ENCODE measurements at places on chromosomes 2 and 18.
A peak's percentile ranks its signal among the peaks of the same experiment; 100 is the strongest.

- no peak for DNase-seq
These were observed 75.4 kb upstream of the UBE2E3 start for GRCh38 chr2:180905002-180905401.

GRCh38 chr18:36323421-36323820 lies 25.9 kb downstream of the FHOD3 start:
- DNase-seq = no peak

GRCh38 chr2:158507141-158507540 lies 50.4 kb downstream of the PKP4 start:
- DNase-seq = no peak

DNA sequence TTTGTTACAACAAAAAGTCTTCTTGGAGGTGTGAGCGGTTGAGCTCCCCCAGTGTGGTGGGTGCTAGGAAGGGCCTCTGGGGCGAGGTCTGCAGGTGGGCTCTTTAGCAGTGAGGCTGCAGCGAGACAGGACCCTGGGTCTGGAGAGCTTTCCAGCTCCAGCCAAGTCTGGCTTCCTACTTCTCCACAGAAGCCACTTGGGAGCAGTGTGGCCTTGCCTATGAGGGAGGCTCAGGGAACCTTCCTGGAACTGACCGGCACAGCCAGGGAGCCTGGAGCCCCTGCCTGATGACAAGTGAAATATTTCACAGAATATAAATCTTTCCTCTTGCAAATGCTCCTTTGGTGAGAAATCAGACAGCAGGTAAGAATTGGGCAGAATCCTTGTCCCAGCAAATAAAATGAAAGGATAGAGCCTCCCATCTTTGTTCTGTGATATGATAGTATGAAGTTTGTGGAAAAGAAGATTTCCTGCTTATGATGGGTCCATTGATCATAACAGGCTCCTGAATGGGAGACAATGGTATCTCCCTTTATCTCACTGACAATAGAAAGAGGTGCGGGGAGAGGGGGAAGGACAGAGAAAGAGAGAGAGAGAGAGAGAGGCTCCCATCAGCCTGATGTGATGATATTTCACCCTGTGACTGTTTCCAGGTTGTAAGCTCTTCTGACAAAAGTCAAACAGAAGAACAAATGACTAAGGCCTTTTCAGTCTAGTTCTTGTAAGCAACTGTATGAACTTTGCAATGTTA lies 289.8 kb upstream of the SPRED2 start:
- no peak for DNase-seq

- DNase-seq = no peak
These were observed 118.5 kb downstream of the BAZ2B start for GRCh38 chr2:159497847-159498246.

GRCh38 chr2:33190393-33190937 lies 243.7 kb downstream of the LTBP1 start:
- no peak for DNase-seq

DNA sequence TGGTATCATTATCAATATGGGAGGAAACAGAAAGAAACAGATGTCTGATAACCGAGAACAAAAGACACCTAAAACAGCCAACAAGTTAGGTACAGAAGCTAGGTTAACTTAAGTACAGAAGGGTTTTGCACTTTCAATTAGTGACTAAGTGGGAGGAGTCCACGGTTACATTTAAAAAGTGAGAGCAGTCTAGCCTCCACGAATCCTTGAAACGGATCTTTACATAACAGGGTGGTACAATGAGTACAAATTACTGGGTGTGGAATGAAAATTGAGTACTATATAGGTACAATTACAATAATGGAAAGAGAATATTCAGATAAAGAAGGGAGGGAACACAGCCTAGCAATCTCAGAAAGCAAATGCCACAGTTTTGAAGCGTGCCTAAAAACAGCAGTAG lies 76.6 kb downstream of the TLK1 start:
- peak; percentile 19 for DNase-seq

DNA sequence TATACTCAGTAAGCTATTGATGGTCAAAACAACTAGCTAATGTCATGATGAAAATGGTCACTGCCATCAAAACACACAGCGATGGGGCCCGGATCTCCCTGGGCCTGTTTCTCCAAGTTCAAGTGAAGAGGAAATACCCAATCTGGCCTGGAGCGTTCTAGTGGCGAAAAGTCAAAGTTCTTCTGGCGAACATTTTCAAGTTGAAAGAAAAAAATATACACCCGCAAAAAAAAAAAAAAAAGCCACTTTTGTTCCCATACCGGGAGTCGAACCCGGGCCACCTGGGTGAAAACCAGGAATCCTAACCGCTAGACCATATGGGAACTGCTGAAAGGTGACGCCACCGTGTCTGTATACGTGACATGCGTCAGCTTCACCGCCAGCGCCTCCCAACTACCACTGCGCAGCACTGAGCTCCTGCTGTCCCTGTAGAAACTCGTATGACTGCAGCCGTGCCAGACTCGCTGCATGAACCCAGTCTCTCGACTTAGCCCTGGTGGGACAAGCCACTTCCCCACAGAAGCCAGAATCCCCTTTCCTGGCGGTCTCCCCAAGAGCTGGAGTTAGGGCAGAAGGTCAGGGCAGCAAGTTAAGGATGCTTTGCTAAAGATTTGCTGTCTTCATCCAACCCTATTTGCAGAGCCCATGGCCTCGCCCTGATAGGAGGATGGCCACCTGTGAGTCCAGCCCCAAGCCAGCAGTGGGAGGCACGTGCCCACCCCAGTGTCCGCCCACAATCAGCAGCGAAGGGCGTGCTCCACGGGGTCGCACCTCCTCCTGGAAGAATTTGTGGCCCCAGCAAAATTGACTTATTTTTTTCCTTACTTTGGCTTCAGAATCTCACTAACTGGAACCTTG lies 5.6 kb upstream of the IMP4 start:
- DNase-seq = peak; percentile 22

DNA sequence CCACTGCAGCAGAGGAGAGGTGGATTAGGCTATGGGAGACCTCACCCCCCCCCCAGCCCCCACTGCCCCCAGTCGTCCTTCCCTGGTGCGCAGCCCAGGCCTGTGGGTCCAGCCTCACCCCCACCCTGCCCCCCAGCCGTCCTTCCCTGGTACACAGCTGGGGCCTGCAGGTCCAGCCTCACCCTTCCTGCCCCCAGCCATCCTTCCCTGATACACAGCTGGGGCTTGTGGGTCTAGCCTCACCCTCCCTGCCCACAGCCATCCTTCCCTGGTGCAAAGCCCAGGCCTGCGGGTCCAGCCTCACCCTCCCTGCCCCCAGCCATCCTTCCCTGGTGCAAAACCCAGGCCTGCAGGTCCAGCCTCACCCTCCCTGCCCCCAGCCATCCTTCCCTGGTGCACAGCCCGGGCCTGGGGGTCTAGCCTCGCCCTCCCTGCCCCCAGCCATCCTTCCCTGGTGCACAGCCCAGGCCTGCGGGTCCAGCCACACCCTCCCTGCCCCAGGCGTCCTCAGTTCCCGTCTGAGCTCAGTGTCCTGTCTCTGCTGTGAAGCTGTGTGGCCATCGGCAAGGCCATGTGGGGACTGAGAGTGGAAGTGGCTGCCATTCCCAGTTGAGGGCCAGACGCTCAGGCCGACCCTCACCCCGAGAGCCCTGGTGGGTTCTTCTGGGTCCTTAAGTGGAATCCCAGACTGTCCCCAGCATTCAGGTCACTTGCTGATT lies 86.8 kb upstream of the SNTG2 start:
- DNase-seq = no peak

- no peak for DNase-seq
These were observed 292.7 kb downstream of the BCL11A start for GRCh38 chr2:60260639-60261296.

GRCh38 chr2:179036353-179036905 lies 13.5 kb downstream of the CCDC141 start:
- no peak for DNase-seq

DNA sequence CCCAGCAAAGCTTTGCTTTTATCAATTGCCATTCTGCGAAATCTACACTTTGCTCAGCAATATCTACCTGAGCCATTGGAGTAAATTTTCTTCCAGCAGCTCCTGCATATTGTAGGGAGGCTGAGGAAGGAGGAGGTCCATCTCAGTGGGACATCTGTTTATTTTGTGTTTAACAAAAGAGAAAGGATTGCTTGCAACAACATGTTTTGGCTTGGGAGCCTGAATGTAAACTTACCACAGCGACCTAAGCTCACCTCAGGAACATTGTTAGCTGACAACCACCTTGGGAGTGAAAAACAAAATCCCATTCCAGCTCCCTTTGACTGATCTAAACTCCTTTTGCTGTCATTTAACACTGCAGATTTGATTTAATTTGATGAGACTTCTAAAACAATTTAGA lies 356.1 kb downstream of the SS18 start:
- no peak for DNase-seq

- no peak for DNase-seq
These were observed 57.9 kb downstream of the LYPD6 start for GRCh38 chr2:149388120-149388816.

GRCh38 chr18:55261253-55261652 lies 302.0 kb upstream of the CCDC68 start:
- no peak for DNase-seq

DNA sequence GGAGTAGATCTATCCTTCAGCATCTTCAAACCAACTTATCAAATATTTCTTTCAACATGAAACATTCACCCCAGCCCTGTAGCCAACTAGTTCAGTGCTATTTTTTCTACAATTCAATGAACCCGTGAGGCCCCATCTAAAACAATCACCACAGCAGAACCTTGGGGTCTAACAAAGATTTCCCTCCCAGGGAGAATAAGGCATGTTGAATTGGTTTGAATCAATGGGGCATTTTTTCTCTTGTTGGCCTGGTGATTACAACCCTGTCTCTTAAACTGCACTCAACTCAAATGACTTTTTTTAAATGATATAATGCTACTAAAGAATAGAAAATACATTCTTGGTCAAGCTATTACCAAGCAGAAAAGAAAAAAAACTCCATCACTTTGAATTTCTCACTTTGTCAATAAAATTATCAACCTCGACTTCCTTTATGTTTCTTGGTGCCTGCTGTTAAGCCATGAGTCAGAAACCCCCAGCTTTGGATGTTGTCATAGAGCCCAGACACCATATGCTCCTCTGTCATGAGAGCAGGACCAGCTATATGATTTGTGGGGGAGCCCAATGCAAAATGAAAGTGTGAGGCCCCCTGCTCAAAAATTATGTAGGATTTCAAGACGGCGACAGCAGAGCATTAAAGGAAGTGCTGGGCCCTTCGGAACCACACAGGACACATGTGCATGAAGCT lies 282.4 kb downstream of the MEIS1 start:
- DNase-seq = no peak

DNA sequence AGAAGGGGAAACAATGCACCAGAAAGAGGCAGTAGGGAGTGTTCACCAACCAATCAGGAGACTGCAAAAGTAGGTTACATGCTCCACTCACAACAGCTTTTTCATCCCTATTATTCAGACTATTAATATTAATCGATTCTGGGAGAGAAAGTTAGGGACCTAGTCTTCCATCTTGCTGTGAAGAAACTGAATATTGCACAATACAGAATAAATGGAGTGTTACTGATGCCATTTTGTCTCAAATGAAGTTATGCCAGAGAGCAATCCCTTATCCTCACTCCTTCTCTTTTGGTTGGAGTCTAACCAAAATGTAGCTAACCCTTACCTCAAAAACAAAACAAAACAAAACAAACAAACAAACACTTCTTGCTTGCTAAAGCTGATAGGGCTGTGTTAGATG lies 1120.9 kb upstream of the GYPC start:
- no peak for DNase-seq

- DNase-seq = no peak
These were observed 253.2 kb upstream of the COL3A1 start for GRCh38 chr2:188720811-188721605.

GRCh38 chr2:189543367-189543766 lies 37.2 kb downstream of the SLC40A1 start:
- DNase-seq = no peak

- DNase-seq = peak; percentile 15
These were observed 207.5 kb downstream of the SPP2 start for GRCh38 chr2:234257859-234258561.

GRCh38 chr2:217652761-217653639 lies 349.8 kb downstream of the TNS1 start:
- DNase-seq = no peak
